ENCODE measurements at places on chromosomes 13 and 19.
A peak's percentile ranks its signal among the peaks of the same experiment; 100 is the strongest.

DNA sequence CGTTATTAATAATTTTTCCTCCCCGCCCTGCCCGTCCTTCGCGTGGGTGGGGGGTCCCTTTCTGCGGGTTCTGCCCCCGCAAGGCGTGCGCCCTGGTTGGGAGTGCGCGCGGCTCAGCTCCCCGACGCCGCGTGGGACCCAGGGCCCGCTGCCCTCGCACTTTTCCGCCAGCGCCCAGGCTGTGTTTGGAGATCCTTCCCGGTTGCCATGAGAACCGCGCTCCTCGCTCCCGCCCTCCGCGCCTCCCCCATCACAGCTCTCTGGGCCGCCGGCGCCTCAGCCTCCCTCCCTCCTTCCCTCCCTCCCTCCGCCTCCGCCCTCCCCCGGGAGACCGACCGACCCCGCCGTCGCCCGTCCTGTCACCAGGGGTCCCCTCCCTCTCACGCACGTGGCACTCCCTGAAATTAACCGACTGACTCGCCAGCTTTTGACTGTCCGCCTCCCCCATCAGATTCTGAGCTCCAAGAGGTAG lies 2.4 kb upstream of the SSBP4 start:
- DNase-seq, result peak; percentile 88

GRCh38 chr13:104043184-104043583 lies 977.0 kb upstream of the SLC10A2 start:
- no peak for DNase-seq

GRCh38 chr13:28489524-28489931 lies 5.4 kb downstream of the FLT1 start:
- DNase-seq, result no peak

- DNase-seq, result peak; percentile 52
Observed at GRCh38 chr19:3225677-3226093, 1.2 kb downstream of the CELF5 start.

GRCh38 chr13:111919286-111919685 lies 147.7 kb upstream of the SOX1 start:
- no peak for DNase-seq

DNA sequence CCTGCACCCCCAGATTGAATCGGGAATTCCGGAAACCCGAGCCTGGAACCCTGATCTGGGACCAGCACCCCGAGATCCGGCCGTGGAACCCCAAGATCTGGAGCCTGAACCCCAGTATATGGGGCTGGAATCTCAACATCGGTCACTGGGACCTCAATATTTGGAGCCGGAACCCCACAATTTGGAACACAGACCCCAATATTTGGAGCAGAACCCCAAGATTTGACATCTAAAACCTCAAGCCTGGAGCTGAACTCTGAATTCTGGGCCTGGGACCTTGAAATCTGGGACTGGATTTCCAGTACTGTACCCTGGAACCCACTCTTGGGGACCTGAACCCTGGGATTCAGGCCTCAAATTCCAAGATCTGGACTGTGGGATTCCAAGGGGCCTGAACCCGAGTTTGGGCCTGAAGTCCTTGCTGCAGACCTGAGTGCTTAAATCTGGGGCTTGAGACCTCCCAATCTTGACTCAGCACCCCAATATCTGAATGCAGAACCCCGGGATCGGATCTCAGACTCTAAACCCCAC lies 629 bp downstream of the LRFN3 start:
- DNase-seq, result no peak

DNA sequence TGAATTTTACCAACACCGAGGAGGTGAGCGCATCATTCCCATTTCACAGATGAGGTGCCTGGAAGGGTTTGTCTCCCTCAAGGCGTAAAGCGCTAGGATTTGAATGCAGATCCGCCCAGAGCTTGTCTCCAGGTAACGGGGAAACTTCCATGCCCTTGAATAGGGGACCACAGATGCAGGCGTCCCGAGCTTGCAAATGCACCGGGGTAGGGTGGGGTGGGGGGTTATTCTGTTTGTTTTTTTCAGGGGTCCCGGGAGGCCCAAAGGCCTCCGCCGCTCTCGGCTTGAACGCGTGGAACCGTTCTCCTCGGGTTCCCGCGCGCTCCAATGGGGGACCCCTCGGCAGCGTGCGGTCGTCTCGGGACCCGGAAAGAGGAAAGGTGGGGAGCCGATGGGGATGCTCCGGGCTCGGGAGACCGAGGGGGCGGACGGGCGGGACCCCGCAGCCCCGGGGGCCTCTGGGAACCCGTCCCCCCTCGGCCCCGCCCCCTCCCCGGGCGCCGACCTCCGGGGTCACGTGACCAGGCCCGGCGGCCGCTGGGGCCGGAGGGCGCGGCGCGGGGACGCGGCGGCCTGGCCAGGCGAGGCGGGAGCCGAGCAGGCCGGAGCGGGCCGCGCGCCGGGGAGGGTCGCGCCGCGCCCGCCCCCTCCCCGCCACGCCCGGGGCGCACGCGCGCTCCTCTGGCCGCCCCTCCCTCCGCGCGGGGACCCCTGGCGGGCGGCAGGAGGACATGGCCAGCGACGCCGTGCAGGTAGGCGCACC lies at the start of gene PKN1:
Gene PKN1 (plus strand): TSS at position 516 of the 763 bp plus-strand sequence. CDS start 216 bp downstream, at position 732.
- DNase-seq, result peak; percentile 86

DNA sequence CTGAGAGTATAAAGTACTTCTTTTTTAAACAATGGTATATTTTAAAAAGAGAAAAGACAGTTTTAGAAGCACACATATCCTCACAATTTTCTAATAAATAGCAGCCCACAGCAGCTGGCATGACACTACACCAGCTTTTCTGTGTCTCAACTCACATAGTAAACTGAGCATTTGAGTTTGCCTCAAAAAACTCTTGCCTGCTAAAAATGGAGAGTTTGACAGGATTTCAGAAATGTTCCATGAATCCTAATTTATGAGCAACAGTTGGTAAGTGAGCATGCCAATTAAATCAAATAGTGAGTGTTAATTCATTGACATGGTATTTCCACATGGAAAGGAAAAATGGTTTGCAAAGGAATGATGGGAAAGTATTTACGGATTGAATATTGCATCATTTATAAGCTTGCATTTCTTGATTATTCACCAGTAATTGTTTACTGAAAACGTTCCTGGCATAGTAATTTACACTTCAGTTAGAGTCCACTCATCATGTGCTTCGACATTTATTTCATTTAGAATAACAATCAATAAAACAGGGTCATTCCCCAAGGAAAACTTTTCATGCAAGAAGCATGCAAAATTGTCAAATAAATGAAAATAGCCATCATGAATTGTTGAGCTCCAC lies 323.0 kb downstream of the EFNB2 start:
- no peak for DNase-seq

GRCh38 chr13:87128491-87128890 lies 542.7 kb upstream of the SLITRK5 start:
- no peak for DNase-seq

GRCh38 chr13:32949820-32950219 lies 66.4 kb upstream of the KL start:
- DNase-seq, result no peak
